T-cell (primary cell): ENCODE measurements at places on chromosomes 16 and 17.

- no peak for DNase-seq
These were observed 1.1 kb downstream of the CHST6 start for GRCh38 chr16:75494184-75494583.

DNA sequence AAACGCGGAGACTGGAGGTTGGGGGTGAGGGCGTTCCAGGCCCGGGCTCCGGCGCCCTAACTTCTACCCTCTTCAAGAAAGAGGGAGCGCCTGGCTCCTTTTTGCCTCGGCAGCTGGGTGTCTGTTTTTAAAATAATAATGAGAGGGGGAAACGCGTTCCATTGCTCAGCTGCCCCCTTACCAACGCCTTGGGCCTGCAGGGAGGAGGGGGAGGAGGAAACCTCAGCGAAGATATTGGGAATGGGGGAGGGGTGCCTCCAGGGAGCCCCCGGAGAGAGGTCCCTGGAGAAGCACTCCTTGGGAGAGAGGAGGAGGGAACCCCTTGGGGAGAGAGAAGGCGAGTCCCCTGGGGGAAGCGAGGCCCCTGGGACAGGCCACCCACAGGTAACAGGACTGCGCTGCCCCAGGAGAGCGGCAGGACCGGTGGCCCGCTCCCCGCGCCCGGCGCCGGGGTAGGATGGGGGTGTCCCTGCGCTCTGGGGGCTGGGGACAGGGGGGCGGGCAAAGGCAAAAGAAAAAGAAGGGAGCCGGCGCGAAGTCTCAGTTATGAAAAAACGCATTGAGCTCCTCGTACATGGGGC is 2.7 kb downstream of the NEUROD2 start:
- no peak for DNase-seq

- peak; percentile 52 for DNase-seq
These were observed 12.1 kb upstream of the TBX21 start for GRCh38 chr17:47720754-47721533.

DNA sequence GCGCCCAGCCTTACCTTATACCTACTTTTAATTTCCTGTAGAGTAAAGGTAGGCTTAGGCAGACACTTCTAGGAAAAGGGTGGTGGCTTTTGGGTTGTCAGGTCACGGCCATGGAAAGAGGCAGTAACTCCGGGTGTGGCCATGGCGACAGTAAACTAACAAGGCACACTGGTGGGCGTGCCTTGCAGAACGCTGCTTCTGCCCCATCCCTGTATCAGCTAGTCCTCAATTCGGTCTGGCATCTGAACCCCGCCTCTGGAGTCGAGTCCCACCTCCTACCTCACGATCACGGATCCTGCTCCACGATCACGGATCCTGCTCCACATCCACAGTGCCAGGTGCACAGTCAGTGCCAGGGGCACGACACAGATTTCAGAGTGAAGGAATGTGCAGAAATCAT is 5.6 kb downstream of the ADCY9 start:
- no peak for DNase-seq

DNA sequence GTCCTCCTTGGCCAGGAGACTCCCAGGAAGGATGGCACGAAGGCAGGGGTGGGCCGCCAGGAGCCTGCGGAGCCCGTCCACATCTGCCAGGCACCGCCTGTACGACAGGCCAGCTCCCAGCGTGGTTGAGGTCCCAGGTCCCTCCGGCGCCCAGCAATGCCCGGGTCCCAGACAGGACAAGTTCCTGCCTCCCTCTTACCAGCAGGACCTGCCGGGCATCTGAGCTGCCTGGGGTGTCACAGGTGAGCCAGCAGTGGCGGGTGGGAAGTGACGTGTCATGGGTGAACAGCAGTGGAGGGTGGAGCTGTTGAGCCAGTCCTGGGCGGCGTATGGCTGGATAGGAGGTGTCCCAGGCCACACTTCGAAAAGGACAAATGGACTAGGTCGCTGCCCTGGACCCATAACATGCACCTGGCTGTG is 15.7 kb upstream of the BAHCC1 start:
- DNase-seq = no peak
